Left lung (tissue), 14 donors: ENCODE measurements at places on chromosomes 4 and X. TPM values are rescaled to one million over a fixed set of nuclear protein-coding genes. Genes with fewer than 3 reads are reported as not detected.

GRCh38 chr4:159382856-159383561 is 280.1 kb downstream of the RAPGEF2 start:
- DNase-seq: no peak

- no peak for DNase-seq
These were observed 18.3 kb upstream of the ACSL1 start for GRCh38 chr4:184843984-184844554.

DNA sequence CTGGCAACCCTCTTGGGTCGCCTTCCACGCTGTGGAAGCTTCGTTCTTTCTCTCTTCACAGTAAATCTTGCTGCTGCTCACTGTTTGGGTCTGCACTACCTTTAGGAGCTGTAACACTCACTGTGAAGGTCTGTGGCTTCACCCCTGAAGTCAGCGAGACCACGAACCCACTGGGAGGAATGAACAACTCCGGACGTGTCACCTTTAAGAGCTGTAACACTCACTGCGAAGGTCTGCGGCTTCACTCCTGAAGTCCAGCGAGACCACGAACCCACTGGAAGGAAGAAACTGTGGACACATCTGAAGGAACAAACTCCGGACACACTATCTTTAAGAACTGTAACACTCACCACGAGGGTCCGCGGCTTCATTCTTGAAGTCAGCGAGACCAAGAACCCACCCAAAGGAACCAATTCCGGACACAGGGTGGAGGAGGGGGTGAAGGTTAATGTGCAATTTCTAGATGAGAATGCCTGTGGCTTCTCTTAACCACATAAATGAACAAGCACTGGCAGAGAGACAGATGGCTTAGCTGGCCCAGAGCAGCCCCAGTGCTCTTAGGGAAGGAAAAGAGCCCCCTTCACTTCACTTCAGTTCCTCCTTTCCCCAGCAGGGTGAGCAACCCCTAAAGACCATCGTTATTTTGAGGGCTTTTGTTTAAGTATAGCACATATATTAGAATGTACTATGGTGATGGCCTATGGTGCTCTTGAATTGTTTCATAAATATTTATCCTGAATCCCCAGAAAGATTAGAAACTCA is 73.0 kb downstream of the LUZP4 start:
- no peak for DNase-seq

DNA sequence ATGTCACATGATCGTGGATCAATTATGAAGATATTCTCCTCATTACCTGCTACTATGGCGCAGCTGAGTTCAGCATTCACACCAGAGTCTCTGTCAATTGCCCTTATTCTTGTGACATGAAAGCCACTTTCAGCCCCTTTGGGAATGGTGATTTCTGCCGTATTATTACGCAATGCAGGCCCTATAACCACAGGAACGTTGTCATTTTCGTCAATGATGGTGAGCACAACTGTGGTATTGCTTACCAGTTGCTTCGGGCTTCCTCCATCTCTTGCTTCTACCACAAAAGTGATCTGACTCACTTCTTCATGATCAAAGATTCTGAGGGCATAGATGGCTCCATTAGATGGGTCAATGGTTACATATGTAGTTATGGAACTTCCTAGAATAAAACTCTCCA is 2.1 kb downstream of the PCDH18 start:
- no peak for DNase-seq

SHOX gene
- not detected for total RNA-seq

DNA sequence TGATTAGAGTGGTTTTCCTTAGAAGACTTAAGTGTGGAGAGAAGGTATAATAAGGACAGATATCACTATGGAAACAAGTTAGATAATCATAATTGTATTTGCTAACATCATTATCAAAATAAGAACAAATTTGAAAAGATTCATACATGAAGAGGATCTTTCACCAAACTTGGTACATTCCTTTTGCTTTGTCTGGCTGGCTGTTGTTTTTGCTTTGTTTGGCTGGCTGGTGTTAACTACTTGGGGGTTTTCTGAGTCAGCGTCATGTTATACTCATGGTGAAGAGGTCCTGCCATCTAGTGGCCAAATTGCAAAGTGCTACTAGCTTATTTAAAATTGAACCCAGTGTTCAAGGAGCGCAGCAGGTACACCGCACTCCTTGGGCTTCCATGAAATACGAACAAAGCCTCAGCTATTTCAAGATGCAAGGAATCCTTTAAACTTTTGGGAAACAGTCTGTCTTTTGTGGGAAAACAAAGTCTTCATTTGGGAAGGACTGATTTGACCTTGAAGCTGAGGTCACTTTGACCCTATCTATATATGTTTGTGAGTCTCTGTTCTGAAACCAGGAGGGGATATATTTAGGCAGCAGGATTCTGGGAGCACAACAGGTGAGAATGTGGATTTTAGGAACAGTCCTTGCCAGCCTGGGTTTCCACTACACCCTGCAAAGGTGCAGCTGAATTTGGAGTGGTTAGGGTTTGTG is 129.7 kb downstream of the PLS3 start:
- DNase-seq: no peak
